ENCODE measurements at places on chromosomes 7 and 10. TPM values are rescaled to one million over a fixed set of nuclear protein-coding genes. Genes with fewer than 3 reads are reported as not detected.

DNA sequence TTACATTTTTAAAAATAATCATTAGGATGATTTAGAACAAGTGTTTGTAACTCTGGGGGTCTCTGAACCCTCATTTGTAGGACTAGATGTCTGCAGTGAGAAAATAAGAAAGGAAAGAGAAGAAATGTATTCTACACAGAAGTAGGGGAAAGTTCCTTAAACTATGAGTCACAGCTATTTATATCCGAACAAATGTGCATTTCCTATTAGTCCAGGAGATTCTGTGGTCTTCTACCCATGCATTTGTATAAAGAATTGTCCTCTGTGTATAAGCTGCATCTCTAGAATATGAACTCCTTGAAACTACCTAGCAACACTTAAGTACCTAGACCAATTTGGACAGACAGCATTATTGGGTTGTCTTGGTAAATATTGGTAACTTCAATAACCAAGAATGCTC, 15.9 kb upstream of the CD36 start:
- no peak overlapping the region for H3K4me3 ChIP-seq
- no peaks in the 10 kb centered on the region for H3K27me3 ChIP-seq
- H3K27ac ChIP-seq = no peak overlapping the region
- DNase-seq = no peak

- H3K4me1 ChIP-seq = no peaks in the 10 kb centered on the region
- no peaks in the 10 kb centered on the region for H3K36me3 ChIP-seq
- H3K4me3 ChIP-seq = no peak overlapping the region
- no peak overlapping the region for H3K27ac ChIP-seq
- H3K27me3 ChIP-seq = no peaks in the 10 kb centered on the region
Observed at GRCh38 chr7:105703207-105703930, 122.1 kb upstream of the EFCAB10 start.

DNA sequence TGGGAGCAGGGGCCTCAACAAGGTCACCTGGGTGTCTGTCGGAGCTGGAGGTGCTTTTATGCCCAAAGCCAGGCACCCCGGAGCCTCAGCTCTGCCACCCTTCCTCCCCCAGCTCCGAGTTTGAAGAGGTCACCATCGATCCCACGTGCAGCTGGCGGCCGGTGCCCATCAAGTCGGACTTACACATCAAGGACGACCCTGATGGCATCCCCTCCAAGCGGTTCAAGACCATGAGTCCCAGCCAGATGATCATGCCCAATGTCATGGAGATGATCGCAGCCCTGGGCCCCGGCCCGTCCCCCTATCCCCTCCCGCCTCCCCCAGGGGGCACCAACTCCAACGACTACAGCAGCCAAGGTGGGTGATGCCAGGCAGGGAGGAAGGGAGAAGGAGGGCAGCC, 41.3 kb upstream of the PPIF start:
- DNase-seq = no peak
- H3K4me3 ChIP-seq = no peak overlapping the region
- no peaks in the 10 kb centered on the region for H3K27me3 ChIP-seq
- H3K4me1 ChIP-seq = no peaks in the 10 kb centered on the region
- peaks cover 85% of the 10 kb centered on the region for H3K36me3 ChIP-seq

- no peak for DNase-seq
- no peaks in the 10 kb centered on the region for H3K36me3 ChIP-seq
- H3K27ac ChIP-seq = no peak overlapping the region
- no peak overlapping the region for H3K4me3 ChIP-seq
Observed at GRCh38 chr10:5854131-5854475, 35.6 kb downstream of the ANKRD16 start.

- DNase-seq = no peak
- peak overlapping the region; percentile 98 for H3K27ac ChIP-seq
- H3K4me1 ChIP-seq = peaks cover 11% of the 10 kb centered on the region
- peak overlapping the region; percentile 96 for H3K4me3 ChIP-seq
- no peaks in the 10 kb centered on the region for H3K36me3 ChIP-seq
- no peaks in the 10 kb centered on the region for H3K27me3 ChIP-seq
Observed at GRCh38 chr7:156639426-156640256, 933 bp upstream of the RNF32 start.

DNA sequence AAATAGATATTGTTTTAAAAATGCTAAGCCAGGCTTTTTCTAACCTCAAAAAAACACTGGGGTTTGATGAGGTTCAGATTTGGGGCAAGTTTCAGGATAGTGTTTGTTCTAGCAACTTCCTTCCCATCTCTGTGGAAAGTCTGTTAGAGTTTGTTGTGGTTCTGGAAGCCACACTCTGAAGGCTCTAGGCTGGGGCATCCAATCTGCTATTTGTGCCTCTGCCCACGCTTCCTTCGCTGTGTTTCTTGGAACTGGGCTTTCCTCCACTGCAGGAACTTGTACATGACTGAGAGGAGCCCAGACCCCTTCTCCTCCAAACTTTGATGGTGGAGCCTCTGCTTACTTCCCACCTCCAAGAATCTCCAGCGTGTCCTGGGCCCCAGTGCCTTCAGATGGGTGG, 108.5 kb upstream of the SLC25A13 start:
- no peaks in the 10 kb centered on the region for H3K36me3 ChIP-seq
- no peaks in the 10 kb centered on the region for H3K27me3 ChIP-seq
- no peak overlapping the region for H3K27ac ChIP-seq

Gene GHRHR
- not detected for total RNA-seq

Gene CFAP69
- 0.29 TPM for total RNA-seq

Gene RBP3
- total RNA-seq = not detected
